Mucosa of descending colon (tissue), 3 donors: ENCODE measurements at places on chromosomes 7 and 10. TPM values are rescaled to one million over a fixed set of nuclear protein-coding genes. Genes with fewer than 3 reads are reported as not detected.

- no peak for DNase-seq
Measured at GRCh38 chr7:124934841-124935240, 5.2 kb upstream of the POT1 start.

DNA sequence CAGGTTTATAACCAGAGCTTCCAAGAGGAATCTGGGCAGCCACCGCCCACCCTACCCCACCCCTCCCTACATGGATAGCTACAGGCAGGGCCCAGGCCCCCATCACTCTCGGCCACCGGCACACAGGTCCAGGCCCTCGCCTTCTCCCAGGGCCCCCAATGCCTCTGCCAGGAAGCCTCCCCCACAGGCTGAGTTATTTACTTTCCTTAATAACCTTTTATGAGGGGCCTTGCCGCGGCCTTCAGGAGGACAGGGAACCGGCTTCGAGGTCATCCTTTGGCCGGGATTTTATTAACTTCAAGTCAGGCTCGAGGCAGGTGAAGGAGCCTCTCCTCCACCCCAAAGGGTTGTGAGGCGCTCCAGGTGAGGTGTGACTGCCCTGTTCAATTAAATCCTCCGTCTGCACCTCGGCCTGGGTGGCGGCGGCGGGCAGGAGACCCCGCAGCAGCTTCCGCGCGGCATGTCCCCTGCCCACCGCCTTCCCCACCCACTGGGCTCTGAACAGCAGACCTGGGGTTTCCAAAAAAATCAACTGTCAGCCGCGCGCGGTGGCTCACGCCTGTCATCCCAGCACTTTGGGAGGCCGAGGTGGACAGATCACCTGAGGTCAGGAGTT, 106.5 kb downstream of the MICALL2 start:
- no peak for DNase-seq

DNA sequence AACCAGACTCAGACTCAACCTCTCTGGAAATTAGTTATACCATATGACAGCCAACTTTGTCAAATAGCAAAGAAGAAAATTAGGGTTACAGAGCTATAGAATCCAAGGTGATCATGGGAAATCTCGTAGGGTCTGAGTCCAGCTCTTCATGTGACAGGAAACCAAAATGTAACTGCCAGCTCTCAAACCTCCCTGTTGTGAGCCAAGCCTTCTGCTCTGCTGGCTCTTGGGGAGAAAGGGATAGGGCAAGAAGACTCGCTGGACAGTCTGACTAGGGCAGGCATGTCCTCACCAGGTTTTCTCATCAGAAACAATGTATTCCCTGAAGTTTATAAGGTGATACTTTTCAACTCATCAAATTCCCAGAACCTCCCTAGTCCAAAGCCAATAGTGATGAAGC, 63.0 kb downstream of the CDHR3 start:
- no peak for DNase-seq

GRCh38 chr7:154690411-154690810, 312.5 kb downstream of the PAXIP1 start:
- no peak for DNase-seq

GRCh38 chr10:50503661-50504320, 120.0 kb downstream of the SGMS1 start:
- no peak for DNase-seq

GRCh38 chr7:130013241-130013640, 37.9 kb downstream of the ZC3HC1 start:
- no peak for DNase-seq

DNA sequence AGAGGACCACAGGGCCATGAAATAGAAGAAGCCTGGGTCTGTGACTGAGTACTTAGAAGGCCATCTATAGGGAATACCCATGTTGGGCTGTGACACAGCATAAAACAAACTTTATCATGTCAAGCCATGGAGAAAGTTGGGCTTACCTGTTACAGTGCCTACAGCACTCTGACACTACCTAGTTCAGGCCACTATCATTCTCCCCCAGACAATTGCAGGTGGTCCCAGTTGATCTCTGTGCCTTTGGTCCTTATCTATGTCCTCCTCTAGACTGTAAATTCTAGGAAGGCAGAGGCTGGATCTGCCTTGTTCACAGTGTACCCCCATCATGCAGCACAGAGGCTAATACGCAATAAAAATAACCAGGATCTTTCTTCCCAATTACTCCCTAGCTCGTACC, 69.1 kb downstream of the GCC1 start:
- DNase-seq = no peak

- no peak for DNase-seq
Measured at GRCh38 chr10:16586358-16587138, 64.9 kb upstream of the C1QL3 start.

GRCh38 chr7:116492654-116493109, 6.9 kb upstream of the CAV2 start:
- no peak for DNase-seq

DNA sequence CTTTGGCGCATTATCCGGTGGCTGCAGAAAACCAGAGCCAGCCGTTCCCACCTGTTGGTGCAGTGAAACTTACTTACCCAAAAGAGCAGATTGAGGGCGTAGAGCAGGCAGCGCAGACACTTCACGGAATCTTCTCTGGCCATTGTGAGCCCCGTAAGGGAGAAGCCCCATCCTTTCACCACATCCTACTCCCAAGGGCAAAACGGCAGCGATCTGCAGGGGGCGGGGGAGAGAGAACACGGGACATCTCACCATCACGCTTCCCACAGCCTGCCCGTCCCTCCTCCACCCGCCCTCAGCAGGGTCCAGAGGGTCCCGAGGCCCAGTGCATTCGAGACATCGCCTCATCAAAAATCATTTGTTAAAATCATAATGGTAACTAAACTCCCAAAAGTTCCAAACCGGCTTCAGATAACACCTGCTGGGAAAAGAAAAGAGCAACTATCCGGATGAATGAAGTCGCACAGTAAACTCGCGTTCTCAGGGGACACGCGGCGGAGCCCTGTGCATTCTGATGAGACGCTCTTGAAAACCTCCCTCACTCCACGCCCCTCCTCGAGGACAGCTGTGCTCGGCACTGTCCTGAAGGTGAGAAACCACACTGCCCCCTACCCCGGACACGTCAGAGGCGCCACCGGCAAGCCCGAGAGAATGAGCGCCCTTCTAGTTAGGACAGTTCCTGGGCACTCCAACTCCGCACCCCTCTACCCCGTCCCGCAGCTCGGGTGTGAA, 1.2 kb downstream of the TSPAN12 start:
- peak; percentile 59 for DNase-seq

- DNase-seq = no peak
Measured at GRCh38 chr10:35027567-35027966, 62.6 kb downstream of the CUL2 start.

DNA sequence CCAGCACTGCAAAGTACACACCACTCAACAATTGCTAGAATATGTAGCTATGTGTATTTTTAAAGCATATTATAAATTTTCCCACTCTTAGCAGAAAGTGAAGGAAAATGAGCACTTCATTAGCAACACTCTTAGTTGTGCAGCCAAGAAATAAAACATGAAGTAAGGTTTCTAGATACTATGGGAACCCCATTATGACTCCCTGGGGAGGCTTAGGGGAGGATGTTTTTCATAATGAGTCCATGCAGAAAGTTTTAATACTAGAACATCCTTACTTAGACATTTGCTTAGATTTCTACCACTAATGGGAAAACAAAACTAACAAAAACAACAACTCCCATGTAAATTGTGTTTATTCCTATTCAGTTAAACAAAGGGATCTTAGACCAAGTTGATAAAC, 148.4 kb upstream of the HDAC9 start:
- DNase-seq = no peak

The C10orf105 gene
- total RNA-seq = 0.10 TPM

The DKK1 gene
- 1.5 TPM for total RNA-seq

The DUSP5 gene
- total RNA-seq = 23.9 TPM

The EPHA1 gene
- total RNA-seq = 18.9 TPM
